ENCODE measurements at places on chromosomes 13 and 19.

DNA sequence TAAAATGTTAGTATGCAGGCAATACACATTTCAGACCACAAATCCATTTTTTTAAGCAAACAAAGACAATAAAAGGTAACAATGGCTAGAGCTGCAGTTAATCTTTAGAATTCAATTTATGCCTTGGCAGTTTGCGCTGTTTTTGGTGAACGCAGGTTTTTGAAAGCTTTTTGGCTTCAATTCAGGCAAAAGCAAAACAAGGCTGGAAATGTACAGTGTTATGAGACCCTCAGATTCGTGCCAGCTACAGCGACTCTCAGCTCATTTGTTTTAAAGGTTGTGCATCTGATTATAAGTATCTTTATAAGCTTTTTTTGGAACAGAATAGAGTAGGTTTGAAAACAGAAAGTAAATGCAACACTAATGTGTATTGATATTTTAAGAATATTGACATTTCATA, 63.6 kb upstream of the SOX1 start:
- no peak for DNase-seq

- DNase-seq = no peak
Observed at GRCh38 chr13:45362939-45363338, 22.0 kb upstream of the TPT1 start.

DNA sequence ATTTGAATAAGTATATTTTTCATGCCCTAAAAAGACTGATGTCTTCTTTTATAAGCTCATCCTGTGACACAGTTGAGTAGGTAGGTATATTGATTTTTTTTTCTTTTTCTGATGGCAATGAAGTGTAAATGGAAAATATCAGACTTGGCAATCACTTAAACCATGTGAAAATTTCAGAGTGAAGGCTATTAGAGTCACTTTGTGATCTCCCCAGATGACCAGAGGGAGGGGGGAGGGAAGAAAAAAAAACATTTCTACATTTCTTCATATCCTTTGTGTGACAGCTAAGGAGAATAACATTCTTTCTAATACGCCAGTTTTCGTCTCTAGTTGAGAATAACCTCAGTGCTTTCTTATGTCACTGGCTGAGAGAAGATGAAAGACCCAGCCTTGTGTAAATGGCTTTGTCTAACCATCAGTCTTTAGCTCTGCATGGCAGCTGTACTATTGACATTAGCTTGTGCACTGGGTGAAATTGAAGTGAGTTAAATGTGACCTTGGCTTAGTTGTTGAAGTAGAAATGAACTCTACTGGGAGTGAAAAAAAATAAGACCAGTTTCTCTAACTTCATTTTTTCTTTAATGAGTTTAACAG, 332.1 kb upstream of the DACH1 start:
- no peak for DNase-seq

GRCh38 chr13:73341748-73342147, 282.9 kb downstream of the KLF5 start:
- peak; percentile 32 for DNase-seq

- DNase-seq = no peak
Observed at GRCh38 chr13:100552755-100553154, 35.8 kb downstream of the GGACT start.

DNA sequence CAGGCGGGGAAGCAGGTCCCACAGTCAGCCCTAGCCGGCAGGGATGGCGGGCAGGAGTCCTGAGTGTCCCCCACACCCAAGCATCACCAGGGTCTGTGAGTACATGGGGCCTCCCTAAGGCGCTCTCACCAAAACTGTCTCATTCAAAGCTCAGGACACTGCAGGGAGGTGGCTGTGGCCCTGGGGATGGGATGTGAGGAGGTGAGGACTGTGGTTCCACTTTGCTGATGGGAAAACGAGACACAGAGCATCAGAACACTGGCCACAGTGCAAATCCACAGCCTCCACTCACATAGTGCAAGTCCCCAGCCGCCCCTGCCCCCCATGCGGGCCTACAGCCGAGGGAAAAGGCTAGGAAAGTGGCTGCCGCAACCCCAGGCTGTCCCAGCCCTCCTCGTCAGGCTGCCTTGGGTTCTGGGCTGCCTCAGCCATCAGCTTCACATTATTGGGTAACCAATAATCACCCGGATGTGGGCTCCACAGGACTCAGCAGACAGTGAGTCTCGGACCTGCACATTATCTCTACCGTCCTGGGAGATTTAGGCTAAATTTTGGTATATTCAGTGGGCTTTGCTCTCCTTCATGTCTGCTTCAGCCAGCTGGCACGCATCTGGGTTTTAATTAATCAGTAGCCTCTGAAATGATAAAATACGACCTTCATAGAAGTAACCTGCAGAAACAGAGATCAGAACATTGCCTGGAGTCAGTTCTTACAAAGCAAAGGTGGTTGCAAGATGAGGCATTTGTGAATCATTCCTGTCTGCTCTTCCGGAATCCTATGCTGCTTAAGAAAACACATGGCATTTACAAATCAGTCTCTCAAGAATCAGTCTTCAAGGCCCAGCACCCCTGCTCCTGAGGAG, 77.0 kb downstream of the SOX1 start:
- no peak for DNase-seq

DNA sequence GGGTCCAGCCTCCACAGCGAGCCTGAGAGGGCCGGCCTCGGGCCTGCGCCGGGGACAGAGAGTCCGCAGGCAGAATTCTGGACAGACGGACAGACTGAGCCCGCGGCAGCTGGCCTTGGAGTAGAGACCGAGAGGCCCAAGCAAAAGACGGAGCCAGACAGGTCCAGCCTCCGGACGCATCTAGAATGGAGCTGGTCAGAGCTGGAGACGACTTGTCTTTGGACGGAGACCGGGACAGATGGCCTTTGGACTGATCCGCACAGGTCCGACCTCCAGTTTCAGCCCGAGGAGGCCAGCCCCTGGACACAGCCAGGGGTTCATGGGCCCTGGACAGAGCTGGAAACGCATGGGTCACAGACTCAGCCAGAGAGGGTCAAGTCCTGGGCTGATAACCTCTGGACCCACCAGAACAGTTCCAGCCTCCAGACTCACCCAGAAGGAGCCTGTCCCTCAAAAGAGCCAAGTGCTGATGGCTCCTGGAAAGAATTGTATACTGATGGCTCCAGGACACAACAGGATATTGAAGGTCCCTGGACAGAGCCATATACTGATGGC, 490 bp downstream of the ITPKC start:
- DNase-seq = no peak

DNA sequence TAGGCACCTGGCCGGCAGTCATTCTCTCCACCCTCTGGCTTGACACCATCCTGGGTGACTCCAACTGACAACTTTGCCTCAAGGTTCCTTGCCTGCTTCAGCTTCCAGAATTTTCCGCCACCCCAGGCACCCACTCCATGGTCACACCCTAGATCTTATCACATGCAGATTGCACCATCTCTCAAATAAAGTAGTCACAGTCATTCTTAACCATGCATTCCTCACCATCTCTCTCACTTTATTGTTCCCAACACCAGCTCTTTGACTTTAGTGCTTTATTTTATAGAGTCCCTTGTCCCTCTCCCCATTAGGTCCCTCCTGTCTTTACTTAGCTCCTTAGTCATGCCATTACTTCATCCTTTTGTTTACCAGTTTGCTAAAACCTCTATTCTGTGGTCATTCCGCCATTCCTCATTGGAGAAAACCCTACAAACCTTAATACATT, 351.7 kb downstream of the SPRY2 start:
- DNase-seq = no peak

GRCh38 chr13:20798027-20798426, 24.3 kb upstream of the EEF1AKMT1 start:
- no peak for DNase-seq

DNA sequence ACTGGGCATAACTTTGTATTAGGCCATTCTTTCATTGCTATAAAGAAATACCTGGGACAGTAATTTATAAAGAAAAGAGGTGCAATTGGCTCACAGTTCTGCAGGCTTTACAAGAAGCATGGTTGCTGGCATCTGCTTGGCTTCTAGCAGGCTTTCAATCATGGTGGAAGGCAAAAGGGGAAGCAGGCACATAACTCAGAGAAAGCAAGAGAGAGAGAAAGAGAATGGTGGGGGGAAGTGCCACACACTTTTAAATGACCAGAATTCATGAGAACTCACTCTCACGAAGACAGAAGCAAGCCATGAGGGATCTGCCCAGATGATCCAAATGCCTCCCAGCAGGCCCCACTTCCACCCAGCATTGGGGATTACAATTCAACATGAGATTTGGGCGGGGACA, 179.7 kb downstream of the SPRY2 start:
- DNase-seq = no peak

GRCh38 chr19:34124828-34125227, 47.5 kb upstream of the LSM14A start:
- no peak for DNase-seq

DNA sequence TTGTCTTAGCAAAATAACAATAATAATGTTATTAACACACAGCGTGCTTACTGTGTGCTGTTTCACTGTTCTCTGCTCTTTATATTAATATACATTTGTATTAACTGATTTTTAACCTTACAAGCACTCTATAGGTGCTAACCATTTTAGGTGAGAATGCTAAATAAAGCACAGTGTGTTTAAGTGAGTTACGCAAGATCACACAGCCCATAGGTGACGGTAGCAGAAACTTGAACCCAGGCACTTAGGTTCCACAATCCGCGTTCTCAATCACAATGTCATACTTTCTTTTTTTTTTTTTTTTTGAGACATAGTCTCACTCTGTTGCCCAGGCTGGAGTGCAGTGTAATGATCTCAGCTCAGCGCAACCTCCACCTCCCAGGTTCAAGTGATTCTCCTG, 5.8 kb downstream of the ZNF30 start:
- no peak for DNase-seq

GRCh38 chr13:46542833-46543232, 10.1 kb upstream of the LRCH1 start:
- DNase-seq = no peak

- peak; percentile 81 for DNase-seq
Observed at GRCh38 chr13:35979361-35979951, 151.7 kb downstream of the DCLK1 start.

DNA sequence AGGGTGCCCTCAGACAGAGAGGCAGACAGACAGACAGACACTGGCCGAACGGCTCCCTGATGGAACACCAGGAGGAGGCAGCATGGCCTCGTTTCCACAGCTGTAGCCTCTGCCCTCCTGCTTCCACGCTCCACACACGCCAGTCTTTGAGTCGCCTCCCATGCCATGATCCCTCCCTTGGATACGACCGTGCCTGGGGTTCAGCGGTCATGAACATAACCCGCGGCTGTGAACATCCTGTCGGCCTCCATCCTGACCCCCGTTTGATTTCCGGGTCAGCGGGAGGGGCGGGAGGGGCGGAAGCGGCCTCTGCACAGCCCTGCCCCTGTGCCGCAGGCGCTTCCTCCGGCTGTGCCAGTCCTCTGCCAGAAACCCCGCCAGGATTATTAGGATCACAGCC, 23.4 kb downstream of the GP6 start:
- DNase-seq = no peak

DNA sequence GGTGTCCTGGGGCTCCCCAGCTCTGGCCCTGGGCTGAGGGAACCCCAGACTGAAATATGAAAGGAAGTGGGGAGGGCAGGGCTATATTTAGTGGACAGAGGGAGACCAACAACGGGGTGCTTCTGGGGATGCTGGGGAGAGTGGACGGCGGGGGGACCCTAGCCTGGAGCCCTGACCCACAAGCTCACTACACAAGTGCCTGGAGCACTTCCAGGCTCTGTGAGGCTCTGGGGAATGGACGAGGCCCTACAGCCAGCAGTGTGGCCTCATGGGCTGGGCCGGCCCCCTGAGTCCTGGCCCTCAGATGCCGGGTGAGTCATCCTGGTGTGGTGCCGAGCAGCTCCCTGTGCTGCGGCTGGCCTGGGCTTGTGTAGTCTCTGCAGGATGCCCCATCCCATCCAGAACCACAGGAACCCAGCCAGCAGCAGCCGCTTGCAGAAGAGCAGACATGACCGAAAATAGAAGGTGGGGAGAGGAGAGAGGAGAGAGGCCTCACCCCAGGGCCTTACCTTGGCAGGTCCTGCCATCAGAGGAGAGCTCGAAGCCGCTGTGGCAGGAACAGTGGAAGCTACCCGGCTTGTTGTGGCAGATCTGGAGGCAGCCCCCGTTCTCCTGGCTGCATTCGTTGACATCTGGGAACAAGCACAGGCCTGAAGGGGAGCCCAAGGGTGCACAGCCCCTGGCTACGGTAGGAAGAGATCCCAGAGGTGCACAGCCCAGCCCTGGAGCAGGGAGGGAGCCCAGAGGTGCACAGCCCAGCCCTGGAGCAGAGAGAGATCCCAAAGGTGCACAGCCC, 26.1 kb downstream of the GAS6 start:
- DNase-seq = peak; percentile 92

DNA sequence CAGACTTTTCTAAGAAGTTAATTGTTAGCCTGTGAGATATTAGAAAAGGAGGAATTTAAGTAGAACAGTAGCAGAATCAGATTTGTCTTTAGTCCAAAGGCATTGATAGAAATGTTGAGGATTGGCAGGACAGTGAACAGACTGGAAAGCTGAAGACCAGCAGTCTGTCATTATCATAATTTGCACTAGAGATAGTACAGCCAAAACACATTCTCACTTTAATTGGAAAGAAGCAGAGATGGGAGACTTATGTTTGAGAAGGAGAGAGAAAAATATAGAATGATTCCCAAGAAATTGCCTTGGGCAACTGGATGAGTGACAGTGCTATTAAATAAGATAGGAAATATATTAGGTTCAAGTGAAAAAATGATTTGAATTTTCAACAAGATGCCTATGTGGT, 755.5 kb downstream of the SLITRK5 start:
- no peak for DNase-seq

DNA sequence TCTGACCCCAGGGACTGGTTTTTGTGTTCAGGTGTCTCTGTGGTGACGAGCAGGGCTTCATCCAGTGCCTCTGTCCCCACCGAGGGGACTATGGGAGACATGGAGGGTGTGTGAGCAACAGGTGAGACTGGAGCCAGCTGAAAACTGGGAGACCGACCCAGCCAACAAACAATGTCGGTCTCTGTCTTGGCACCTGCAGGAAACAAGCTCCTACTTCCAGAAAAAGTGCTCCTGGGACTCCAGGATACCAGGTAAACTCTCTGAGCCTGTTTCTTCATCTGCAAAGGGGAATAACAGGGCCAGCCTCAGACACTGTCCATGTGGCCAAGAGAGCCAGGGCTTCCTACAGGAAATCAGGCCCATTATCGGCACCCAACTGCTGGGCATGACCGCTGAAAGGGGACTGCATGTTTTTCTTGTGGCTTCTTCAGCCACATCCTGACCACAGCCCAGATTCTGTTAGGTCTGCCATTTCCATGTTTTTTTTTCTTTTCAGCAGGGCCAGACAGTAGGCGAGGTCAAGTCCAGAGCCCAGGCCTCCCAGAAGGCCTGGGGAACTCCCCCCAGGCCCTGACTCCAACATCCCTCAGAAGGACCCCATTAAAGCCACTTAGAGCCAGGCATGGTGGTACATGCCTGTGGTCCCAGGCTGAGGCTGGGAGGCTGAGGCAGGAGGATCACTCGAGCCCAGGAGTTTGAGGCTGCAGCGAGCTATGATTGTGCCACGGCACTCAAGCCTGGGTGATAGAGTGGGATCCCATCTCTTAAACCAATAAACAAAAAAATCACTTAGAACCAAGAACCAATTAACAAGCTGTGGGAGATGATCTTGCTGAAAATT, 836 bp upstream of the BST2 start:
- DNase-seq = peak; percentile 35

GRCh38 chr19:52148256-52148655, 8.5 kb upstream of the ZNF616 start:
- DNase-seq = no peak

Data from non-pigmented ciliary epithelial cell (primary cell).